Stimulated activated CD4-positive, alpha-beta T cell treated with anti-CD3 and anti-CD28 coated beads, TNF-alpha, amount 100 ng/mL, for 4 hours (primary cell): ENCODE measurements at places on chromosomes 16 and 17.

- no peak for DNase-seq
These were observed 157.6 kb downstream of the RAB11FIP4 start for GRCh38 chr17:31549121-31549524.

DNA sequence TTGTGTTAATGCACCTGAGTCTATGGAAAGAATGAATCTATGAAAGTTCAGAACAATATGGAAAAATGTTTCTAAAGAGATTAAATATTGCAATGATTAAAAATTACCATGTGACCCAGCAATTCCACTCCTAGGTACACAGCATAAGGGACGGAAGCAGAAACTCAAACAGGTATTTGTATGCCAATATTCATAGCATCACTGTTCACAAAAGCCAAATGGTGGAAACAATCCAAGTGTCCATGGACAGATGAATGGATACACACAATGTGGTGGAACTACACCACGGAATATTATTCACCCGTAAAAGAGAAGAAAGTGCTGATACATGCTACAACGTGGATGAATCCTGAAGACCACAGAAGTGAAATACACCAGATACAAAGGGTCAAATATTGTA, 37.7 kb downstream of the VPS53 start:
- no peak for DNase-seq

- no peak for DNase-seq
These were observed 2.4 kb downstream of the AOC2 start for GRCh38 chr17:42846594-42847280.

- DNase-seq = no peak
These were observed 183.9 kb downstream of the PARN start for GRCh38 chr16:14445937-14446715.

GRCh38 chr16:929227-930073, 41.3 kb downstream of the LMF1 start:
- no peak for DNase-seq

DNA sequence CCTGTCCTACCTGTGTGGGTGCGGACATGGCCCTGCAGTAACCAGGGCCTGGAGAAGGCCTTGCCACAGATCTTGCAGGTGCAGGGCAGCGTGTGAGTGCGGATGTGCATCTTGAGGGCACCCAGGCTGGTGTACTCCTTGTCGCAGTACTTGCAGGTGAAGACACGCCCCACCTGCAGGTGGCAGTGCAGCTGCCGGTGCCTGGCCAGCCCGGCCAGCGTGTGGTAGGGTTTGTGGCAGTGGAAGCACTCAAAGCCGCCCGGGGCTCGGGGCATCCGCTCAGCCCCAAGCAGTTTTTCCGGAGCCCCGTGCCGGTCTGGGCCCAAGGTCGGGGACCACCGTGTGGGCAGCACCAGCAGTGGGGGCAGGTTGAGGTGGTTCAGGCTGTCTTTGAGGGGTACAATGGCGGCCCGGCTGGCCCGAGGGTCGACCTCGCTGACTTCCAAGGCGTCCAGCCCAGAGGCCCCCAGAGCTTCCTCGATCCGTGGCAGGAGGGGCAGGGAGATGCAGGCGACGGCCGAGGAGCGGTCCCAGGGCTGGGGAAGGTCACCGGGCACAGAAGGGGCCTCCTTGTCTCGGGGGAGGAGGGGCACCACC, 5.1 kb downstream of the SNAI3 start:
- no peak for DNase-seq

DNA sequence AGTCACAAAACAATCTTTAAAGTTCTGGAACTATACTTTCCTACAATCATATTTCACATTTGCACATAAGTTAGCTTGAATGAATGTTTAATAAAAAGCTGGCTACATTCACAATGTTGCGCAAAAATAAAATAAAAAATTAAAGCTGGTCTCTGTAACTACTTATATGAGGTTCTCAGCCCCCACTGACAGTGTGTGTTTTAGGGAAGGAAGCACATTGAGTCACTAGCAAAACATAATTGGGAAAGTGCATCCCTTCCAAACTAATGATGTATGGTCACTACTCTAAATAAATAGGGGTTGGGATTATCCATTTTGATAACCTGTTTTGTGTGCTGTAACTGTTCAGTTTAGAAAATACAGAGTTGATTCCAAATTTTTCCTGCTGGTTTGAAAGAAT, 251.9 kb downstream of the IRX3 start:
- no peak for DNase-seq

- no peak for DNase-seq
These were observed 47.6 kb upstream of the IRX3 start for GRCh38 chr16:54334208-54334607.

GRCh38 chr17:8365143-8365542, 11.4 kb downstream of the KRABD2 start:
- no peak for DNase-seq

DNA sequence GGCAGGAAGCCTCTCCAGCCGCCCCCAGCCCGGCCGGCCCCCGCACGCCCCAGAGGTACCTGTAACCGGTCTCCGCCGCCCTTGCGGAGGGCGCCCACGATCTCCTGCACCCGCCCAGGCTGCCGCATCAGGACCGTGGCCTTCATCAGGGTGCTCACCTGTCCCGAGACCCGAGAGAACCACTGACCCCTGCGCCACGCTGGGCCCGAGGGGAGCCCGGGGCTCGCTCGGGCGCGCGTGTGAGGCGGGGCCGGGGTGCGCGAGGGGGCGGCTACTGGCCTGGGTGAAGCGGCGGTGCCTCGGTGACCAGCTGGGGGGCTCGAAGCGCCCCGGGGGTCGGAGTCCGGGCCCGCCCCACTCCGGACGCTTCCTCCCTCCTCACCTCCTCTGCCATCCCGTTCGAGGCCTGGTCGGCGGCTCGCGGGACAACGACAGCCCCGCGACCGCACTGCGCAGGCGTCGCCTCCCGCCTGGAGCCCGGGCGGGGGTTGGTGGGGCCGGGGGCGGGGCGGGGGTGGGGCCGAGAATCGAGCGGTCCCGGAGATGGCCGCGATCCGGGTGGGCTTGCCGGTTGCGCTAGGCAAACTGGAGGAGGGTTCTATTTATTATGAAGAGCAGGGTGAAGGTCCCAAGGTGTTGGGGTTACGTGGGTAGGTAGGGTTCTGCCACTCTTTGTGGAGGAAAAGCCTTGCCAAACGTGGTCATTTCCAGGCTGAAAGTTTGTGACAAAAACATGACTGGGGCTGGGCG, at the start of gene NT5C3B:
Gene NT5C3B (minus strand): TSS at position 433 of the 750 bp plus-strand sequence. CDS start 39 bp downstream, at position 394.
- peak; percentile 37 for DNase-seq

DNA sequence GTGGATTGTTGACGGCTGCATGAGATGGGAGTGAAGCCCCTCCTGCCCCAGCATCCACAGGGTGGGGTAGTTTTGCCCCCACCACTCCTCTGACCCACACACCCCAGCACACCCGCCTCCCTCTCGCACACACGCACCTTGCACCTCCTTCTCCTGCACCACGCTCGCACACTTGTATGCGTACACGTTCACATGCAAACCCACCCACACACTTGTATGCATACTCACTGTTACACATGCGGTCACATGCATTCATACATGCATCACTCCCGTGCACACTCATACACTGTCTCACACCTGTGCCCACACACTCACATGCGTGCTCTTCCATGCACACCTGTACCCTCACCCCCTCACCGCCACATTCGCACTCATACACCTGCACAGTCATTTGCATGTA, 70.5 kb upstream of the CIBAR2 start:
- no peak for DNase-seq

GRCh38 chr16:86722970-86723369, 144.6 kb downstream of the FOXL1 start:
- DNase-seq = no peak

GRCh38 chr17:8941520-8941919, 24.0 kb downstream of the PIK3R5 start:
- DNase-seq = no peak

- no peak for DNase-seq
These were observed 7.9 kb downstream of the ALOX12 start for GRCh38 chr17:7003745-7004144.

DNA sequence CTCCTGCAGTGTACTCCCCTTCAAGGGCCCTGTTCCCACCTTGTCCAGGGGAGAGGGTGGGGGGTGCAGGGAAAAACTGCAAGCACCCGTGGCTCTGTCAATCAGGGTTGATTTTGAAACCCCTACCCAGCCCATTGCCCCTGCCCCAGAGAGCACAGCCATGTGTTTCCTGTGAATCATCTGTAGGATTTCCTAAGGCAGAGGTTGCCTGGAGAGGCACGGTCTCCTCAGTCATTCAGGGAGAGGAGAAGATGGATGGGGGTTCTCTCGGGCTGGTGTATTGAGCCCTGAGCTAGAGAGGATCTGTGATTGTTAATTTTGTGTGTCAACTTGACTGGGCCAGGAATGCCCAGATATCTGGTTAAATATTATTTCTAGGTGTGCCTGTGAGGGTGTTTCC, 3.5 kb upstream of the AGRP start:
- no peak for DNase-seq

DNA sequence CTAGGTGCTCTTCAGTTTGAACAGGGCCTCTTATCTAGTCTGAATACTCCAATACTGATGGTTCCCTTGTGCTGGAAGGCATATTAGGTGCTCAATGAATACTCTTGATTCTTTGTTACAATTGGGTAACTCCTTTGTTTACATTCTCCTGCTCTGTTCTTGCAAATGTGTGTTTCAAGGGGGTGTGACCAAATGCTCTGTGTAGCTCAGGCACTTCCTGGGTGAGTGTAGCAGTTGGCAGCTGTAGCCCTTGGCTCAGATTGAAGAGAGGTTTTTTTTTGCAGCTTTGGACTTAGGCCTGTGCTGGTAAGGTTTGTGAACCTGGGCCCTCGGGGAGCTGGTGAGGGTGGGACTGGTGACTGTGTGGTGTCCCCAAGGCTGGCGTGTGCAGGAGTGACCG, 20.2 kb downstream of the TBCD start:
- DNase-seq = no peak

DNA sequence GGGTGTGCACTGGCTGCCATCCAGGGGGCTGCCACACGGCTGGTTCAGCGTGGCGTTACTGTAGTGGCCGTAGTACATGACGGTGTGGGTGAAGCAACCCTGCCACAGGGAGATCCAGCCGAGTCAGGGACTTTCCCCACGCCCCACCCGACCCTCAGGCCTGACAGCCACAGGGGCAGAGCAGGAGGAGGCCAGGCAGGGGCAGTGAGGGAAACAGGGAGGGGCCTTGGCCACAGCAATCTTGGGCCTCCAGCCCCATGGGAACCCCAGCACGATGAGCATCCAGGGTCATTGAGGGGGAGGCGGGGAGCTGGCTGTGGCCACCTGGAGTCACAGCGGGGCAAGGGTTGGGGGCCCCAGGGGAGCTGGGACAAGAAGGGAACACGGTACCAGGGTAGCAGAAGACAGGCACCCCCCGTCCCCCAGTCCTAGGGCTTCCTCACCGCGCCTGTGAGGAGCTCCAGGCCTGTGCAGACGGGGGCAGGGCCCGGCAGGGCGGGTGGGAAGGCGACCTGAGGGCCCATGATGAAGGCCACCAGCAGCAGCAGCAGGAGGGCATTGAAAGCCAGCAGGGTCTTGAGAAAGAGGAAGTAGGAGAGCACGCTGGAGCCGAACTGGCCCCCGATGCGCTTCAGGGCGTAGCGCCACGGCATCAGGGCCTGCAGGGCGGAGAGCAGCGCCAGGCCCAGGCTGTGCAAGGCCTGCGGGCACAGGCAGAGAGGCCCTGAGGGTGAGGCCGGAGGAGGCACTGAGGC, 4.3 kb downstream of the TMC6 start:
- no peak for DNase-seq

DNA sequence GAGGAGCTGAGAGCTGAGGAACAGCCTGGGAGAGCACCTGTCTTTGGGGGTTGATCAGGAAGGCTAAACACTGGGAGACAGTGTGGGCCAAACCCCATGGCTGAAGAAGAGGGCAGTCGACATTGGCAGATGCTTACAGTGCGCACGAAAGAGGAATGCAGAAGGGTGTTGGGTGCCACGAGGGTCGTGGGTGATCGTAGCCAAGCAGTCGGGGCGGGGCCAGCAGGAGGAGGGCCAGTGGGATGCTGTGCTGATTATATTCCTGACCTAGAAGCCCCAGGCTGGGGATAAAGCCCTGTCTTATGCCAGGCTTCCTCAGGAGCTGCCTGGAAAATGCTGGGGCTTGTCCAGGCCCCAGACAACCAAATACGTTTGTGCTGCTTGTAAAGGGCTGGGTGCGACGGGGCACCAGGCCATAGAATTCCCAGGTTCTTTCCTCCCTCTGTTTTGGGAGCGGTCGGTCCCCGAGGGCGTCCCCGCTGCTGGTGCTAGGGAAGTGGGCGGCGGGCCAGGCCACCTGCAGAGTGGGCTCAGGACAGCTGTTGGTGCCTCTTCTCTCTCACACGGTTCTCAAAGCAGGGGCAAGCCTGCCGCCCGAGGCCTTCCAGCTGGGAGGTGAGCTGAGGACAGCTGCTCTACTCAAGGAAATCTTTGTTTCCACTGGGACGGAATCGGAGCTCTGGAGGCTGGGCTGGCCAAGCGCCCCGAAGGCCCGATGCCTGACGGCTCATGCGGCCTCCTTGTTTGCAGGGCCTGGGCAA, 10.0 kb downstream of the C1QTNF1 start:
- DNase-seq = no peak

DNA sequence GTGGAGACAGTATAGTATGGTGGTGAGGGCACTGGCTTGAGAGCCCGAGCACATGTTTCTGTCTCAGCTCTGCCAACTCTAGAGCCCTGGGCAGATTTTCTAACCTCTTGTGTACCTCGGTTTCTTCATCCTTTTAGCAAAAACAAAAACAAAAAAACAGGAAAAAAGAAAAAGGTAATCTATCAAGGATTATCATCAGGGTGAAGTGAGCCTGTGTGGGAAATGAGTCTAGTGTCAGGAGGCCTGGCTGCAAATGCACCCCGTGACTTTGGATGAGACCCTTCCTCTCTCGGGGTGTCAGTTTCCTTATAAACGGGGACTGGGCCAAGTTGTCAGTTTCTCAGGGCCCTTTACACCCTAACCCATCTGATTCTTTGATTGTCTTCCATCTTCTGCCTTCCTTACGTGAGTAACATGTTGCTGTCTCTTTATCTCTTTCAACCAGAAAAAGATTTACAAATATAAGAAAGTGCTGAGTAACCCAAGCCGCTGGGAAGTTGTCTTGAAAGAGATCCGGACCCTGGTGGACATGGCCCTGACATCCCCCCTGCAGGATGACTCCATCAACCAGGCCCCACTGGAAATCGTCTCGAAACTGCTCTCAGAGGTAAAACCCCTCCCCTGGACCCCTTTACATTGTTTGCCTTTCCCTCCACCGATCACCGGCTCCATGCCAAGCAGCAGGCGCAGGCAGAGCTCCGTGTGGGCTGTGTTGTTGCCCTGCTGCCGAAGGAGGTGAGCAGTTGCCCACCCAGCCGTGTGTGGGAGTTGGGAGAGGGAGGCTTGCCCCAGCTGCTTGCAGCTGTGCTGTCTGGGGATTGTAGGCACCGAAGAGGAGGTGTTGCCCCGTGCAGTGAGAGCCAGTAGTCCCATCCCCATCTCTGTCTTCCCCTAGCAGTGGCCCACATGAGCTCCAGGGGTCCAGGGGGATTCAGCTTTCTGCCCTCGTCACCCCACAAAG, 127.1 kb upstream of the PLCG2 start:
- no peak for DNase-seq

GRCh38 chr17:15247891-15248529, 17.1 kb downstream of the PMP22 start:
- DNase-seq = no peak

GRCh38 chr16:17159617-17160016, 311.1 kb downstream of the XYLT1 start:
- no peak for DNase-seq

GRCh38 chr17:69012895-69013805, 47.6 kb downstream of the ABCA9 start:
- no peak for DNase-seq

GRCh38 chr16:7363422-7364417, 31.1 kb downstream of the RBFOX1 start:
- no peak for DNase-seq

- DNase-seq = no peak
These were observed 80.8 kb upstream of the CRHR1 start for GRCh38 chr17:45703348-45703747.
